ENCODE measurements at places on chromosomes 1 and 21.

DNA sequence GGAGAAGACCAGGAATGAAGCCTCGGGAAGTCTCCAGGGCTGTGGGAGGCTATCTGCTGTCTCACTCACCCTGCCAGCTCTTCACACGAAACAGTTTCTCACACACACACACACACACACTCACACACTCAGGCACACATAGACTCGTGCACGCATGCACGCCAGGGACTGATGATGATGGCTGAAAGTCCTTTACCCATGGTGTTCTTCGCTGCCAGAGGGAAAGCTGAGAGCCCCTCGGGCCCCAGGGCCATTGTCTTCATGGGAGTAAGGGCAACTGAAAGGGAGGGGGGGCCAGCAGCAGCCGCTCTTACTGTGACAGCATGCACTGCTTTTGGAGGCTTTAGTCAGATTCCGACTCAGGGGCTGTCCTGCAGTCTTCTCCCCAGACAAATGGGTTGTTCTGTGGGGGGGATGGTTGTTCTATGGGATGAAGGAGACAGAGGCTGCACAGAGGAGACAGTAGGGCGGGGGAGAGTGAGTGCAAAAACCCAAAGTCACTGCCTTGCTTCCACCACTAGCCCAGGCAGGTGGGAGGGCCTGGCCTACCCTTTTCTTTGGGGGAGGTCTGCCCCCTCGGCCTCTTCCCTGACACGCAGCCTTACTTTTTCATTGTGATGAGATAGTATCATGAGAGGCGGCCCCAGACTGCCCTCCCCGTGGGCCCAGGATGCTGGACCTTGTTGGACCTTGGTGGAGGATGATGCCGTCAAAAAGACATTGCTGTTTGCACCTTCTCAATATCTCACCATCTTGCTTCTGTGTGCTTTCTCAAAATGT, 29.0 kb downstream of the STUM start:
- DNase-seq = no peak

GRCh38 chr1:101235696-101236515, 913 bp upstream of the S1PR1 start:
- DNase-seq = peak; percentile 62

DNA sequence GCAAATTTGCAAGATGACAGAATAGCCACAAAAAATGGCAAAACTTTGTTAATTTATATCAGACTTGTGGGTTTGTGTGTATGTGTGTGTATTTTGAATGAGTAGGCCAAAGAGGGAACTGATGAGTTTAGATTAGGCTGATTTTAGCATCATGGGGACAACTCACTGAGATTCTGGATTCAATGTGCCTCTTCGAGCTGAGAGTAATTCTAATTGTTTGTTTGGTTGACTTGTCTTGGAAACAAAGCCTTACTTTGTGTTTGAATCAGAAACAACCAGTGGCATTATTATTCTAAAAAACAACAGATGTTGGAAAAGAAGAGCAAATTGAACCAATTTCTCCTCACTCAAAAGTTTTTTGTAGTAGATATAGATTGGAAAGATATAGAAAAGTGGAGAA, 40.5 kb upstream of the C21orf91 start:
- no peak for DNase-seq

GRCh38 chr1:110627764-110628163, 21.6 kb upstream of the KCNA2 start:
- no peak for DNase-seq

DNA sequence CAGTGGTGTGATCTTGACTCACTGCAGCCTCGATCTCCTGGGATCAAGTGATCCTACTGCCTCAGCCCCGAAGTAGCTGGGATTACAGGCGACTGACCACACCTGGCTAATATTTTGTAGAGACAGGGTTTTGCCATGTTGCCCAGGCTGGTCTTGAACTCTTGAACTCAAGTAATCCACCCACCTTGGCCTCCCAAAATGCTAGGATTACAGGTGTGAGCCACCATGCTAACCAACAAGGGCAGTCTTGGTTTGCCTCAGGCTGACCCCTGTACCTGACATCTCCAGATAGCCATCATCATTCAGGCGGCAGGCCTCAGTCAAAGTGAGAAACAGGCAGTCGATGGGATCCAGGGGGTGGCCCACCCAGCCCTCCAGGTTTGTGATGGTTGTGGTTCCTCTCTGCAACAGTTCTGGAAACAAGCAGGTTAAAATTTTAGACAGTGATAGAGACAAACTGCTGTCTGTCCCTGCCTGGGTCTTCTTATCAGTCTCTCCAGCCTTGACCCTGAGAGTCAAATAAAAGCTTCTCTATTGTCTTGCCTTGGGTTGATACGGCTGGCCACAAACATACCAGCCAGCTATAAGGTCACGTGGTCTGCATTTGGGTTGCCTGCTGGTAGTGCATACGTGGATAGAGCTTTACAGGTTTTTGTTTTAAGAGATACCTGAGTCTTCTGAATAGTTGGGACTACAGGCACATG, 26.8 kb downstream of the UROD start:
- DNase-seq = no peak

GRCh38 chr1:244963231-244963826, 99.0 kb upstream of the HNRNPU start:
- no peak for DNase-seq

- DNase-seq = no peak
Observed at GRCh38 chr1:228891272-228892034, 156.2 kb downstream of the RHOU start.

- no peak for DNase-seq
Observed at GRCh38 chr1:44523593-44524591, 118.8 kb downstream of the RNF220 start.

- DNase-seq = no peak
Observed at GRCh38 chr21:41589620-41590175, 81.7 kb upstream of the TMPRSS2 start.

- no peak for DNase-seq
Observed at GRCh38 chr1:33725037-33725436, 138.8 kb upstream of the HMGB4 start.

DNA sequence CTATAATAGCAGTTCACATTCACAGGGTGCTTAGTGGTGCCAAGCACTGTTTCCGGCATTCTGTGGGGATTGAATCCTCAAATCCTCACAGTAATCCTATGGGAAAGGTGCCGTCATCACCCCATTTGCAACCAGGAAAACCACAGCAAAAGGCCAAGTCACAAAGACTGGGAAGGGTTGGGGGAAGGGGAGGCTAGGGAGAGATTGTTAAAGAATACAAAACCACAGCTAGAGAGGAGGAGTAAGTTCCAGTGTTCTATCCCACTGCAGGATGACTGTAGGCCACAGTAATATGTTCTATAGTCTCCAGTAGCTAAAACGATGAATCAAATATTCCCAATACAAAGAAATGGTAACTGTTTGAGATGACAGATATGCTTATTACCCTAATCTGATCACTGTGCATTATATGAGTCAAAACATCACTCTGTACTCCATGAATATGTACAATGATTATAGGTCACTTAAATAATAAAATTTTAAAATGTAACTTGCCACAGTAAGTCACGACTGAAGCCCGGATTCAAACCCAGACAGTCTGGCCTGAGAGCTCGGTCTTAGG, 256.8 kb downstream of the TOMM20 start:
- DNase-seq = no peak

All from stimulated activated CD4-positive, alpha-beta T cell treated with anti-CD3 and anti-CD28 coated beads, Interleukin-12 subunit alpha, Interleukin-12 subunit beta, amount 100 ng/mL, for 24 hours (primary cell).